NCI-H2029 (cell line): ENCODE measurements at places on chromosomes 2 and 18.

GRCh38 chr18:56696966-56697365 lies 45.8 kb downstream of the WDR7 start:
- DNase-seq = no peak

- no peak for DNase-seq
Observed at GRCh38 chr18:42931491-42931890, 184.0 kb downstream of the RIT2 start.

GRCh38 chr2:173148520-173148919 lies 72.9 kb downstream of the MAP3K20 start:
- no peak for DNase-seq

- DNase-seq = no peak
Observed at GRCh38 chr2:45794134-45794617, 142.7 kb downstream of the PRKCE start.

DNA sequence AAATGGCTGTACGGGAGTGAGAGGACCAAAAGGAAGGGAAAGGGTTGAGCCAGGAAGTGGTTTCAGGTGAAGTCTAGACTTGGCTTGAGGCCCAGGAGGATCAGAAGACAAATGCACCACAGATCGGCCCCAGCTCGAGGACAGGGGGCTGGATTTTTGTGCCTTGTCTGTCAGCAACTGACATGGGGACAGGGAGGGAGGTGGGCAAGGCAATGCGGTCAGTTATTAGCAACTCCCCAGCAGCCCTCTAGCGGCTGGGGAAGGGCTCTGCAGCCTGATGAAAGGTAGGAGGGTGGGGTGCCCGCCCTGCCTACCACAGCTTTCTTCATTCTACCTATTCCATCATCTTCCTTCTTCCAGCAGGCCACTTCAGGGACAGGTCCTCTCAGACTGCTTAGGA lies 50.0 kb downstream of the CPO start:
- DNase-seq = peak; percentile 38

DNA sequence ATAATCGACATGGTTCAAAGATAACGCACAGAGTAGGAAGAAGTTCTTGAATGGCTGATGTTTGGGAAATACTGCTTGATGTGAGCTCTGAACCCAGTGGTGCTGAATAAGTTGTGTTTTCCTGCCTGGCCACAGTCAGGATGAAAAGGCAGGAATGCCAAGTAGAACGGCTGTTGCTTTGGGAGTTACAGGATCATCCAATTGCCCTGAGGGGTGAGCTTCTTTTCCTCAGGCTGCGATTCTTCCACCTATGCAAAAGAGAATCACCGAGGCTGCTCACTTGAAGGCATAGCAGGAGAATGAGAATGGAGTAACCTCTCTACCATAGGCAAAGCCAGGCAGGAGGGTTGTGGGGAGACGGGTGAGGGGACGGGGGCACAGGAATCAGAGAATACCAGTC lies 14.4 kb upstream of the IGFBP2 start:
- no peak for DNase-seq

GRCh38 chr2:7709907-7710306 lies 792.7 kb downstream of the RNF144A start:
- no peak for DNase-seq

GRCh38 chr2:74865770-74866674 lies 32.1 kb downstream of the HK2 start:
- DNase-seq = no peak

DNA sequence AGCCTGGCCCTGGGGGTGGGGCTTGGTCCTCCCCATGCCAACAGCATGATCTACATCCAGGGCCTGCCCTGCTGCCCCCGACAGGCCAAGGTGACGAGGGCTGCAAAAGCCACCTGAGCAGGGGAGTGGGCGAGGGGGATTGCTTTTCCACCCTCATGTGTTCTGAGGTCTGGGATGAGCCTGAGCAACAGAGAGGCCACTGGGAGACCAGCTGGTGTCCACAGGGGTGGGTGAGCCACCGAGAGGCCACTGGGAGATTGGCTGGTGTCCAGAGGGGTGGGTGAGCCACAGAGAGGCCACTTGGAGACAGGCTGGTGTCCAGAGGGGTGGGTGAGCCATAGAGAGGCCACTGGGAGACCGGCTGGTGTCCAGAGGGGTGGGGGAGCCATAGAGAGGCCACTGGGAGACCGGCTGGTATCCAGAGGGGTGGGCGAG lies 147.4 kb upstream of the GPC1 start:
- DNase-seq = no peak

DNA sequence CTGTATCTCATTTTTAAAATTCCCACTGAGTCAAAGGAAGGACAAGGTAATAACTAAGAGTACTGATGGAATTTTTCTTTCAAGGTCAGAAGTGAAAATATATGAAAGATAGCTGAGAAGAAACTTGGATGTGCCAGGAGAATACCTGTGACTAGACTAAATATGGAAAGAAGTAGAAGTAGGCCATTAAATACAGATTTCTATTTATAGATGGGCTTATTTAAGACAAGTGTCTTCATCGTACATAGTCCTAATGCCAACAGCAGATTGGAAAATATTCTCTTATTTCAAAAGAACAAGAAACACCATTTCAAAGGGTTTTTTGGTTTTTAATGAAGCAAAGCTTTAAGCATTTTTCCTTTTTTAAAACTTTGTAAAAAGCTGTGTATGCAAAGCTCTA lies 22.0 kb downstream of the UGP2 start:
- DNase-seq = no peak

- DNase-seq = no peak
Observed at GRCh38 chr18:63192885-63193349, 126.7 kb downstream of the BCL2 start.

DNA sequence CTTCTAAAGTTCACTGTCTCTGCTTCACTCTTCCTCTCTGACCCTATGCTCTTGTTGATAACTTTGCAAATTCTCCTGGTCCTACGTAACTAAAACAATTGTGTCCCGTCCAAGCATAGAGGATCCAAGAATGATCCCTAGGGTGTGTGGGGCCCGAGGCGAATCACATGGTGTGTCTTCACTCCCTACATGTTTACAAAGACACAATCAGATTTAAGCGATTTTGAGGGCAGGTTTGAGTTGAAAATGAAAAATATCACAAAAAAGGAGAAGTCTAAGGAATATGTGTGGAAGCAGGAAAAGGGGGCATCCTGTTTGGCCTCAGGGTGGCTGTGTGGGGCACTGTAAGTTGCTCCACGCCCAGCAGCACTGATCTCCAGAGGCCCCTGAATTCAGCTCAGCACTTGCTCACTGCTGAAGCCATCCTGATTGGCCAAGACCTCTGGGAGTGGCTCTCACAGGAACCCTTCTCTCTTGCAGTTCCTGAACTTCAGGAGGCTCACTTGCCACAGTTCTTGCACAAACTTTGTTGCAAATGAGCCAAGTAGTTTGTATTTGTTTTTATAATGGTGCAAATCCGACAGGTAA lies 363.6 kb downstream of the ZNF521 start:
- DNase-seq = no peak

DNA sequence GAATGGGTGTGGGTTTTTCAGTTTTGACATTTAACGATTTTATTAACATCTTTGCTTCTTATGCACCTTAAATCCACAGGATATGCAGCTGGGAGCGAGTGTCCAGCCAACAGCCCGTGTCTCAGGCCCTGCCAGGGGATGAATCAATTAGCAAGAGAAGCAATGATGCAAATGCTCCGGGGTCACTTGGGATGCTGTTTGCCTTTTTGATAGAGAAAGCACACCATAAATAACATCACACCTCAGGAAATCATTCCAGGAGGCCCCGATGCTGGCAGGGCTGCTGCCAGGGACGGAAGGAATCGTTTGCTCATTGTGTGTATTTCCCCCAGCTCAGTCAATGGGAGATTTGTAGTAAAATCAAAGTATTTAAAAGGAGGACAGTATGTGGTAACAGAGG lies 394.0 kb upstream of the HNRNPA3 start:
- no peak for DNase-seq

GRCh38 chr2:161139098-161139987 lies 20.9 kb upstream of the TANK start:
- DNase-seq = no peak

DNA sequence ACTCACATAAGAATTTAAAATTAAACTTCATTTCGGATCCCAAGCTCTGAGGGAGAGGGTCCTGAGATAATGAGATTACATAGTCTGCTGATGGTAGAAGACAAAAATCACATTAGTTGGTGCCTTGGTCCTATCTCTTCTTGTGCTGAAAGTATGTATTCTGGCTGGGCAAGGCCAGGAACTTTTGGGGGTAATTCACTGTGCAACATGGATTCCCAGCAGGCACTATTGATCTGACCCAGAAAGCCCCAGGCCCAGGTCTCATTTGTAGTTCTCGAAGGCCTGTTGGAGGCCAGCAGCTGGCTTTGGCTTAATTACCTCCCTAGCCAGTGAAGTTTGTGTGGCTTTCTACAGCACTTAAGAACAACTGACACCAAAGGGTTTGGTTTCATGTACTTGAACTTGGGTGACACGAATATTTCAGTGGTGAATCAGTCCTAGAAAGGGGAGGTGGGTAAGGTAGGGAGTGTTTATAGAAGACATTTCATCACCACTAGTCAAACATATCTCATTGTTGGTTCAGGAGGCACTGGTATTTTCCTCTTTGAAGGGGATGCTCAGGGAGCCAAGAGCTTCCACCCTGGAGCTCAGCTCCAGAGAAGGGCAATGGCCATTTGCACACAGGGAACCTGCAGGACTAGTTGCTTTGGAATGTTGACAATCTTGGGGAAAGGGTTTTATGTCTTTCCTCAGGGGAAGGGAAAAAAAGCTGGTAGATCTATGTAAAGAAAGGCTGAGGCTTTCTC lies 217.8 kb downstream of the OSR1 start:
- DNase-seq = peak; percentile 88

DNA sequence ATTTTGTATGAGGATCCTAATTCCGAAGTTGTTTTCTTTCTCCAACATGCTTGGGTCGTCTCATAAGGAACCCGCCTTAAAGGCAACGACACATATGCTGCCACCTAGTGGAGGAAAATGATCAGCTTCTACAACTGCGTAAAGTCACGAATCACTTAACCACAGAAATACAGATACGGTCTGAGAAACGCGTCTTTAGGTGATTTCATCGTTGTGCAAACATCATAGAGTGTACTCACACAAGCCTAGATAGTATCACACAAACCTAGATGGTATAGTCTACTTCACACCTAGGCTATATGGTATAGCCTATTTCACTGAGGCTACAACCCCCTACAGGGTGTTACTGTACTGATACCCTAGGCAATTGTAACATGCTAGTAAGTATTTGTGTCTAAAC lies 13.1 kb downstream of the GNLY start:
- DNase-seq = peak; percentile 76

DNA sequence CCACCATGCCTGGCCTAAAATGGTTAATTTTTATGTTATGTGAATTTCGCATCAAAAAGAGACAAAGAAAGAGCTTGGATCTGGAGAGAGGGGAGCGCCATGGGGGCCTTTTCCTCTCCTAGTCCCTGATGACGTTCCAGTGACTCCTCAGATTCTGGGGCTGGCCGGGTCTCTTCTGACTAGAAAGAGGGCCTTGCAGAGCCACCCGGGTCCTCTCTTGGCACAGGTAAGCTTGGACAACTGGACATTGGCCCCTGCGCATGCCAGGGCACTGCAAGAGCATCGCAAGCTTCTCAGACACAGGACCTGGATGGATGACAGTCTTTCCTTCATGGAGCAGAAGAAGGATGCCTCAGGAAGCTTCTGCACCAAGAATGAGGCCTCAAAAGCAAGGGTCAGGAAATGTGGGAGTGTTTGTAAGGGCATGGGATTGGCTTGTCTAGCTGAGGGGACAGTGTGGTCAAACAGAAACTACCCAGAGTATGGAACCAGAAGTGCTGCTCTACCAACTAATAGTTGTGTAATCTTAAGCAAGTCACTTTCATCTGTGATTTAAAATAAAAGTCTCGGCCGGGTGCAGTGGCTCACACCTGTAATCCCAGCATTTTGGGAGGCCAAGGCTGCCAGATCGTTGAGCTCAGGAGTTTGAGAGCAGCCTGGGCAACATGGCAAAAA lies 35.2 kb downstream of the FOSL2 start:
- DNase-seq = no peak

GRCh38 chr2:154710078-154710477 lies 11.6 kb downstream of the KCNJ3 start:
- no peak for DNase-seq
